Progenitor cell of endocrine pancreas (in vitro differentiated cells): ENCODE measurements at places on chromosomes 6 and 20.

- DNase-seq, result no peak
Measured at GRCh38 chr6:168201799-168202198, 117.8 kb downstream of the DACT2 start.

DNA sequence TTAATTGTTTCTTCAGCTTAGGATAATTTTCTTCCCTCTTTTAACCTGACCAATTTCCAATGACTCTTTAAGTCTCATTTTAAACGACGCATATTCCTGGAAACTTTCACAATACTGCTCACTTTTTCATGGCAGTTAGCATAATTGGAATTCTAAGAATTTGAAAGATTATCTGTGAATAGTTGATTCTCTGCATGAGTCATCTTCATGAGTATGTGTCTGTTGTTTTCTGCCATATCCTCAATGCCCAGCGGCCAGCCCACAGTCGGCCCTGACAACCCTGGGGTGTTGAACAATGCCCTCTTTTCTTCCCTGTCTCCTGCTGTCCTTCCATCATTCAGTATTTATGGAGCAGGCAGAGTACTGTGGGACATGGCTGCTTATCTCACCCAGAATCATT is 554.2 kb downstream of the CDH26 start:
- DNase-seq, result no peak

DNA sequence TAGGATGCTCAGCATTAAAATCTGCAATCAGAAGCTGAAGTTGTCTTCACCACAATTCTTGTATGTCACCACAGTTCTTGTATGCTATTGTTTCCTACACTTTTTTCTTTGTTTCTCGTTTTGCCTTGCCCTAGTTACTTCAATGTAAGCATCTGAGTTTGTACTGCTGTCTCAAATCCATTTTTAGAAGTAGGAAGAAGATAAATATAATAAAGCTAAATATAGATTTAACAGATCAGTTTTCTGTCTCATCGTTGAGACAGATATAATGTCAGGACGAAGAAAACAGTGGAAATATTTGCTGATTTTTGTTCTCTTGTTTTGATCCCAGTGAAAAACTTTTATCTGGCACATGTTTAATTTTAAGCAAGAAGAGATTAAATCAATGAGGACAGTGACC is 318.0 kb downstream of the QKI start:
- no peak for DNase-seq

- no peak for DNase-seq
Measured at GRCh38 chr6:33185654-33186187, 6.5 kb downstream of the COL11A2 start.

- DNase-seq, result no peak
Measured at GRCh38 chr20:13533946-13534345, 104.8 kb downstream of the TASP1 start.

GRCh38 chr6:25872814-25873213 is 1.2 kb downstream of the SLC17A3 start:
- no peak for DNase-seq

- no peak for DNase-seq
Measured at GRCh38 chr20:9999645-10000044, 35.1 kb upstream of the ANKEF1 start.

DNA sequence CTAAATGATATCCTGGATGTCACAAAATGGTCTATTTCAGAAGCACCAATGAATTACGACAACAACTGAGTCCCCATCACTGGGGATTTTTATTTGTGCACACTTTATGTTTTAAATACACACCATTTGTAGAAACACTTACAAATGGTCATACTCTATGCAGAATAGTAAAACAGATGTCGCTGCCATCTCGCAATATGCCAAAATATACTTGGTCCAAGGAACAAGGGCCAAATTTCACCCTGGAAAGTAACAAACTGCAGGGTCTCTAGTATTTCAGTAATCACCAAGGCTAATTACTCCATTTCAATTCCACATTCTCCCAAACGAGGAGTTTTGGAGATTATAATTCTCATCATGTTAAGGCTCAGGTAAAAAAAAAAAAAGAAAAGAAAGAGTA is 215.2 kb downstream of the LMBRD1 start:
- DNase-seq, result no peak
